ENCODE measurements at places on chromosomes 6 and 20. TPM values are rescaled to one million over a fixed set of nuclear protein-coding genes. Genes with fewer than 3 reads are reported as not detected.

- no peak for DNase-seq
Observed at GRCh38 chr6:168372889-168373288, 53.3 kb upstream of the DACT2 start.

DNA sequence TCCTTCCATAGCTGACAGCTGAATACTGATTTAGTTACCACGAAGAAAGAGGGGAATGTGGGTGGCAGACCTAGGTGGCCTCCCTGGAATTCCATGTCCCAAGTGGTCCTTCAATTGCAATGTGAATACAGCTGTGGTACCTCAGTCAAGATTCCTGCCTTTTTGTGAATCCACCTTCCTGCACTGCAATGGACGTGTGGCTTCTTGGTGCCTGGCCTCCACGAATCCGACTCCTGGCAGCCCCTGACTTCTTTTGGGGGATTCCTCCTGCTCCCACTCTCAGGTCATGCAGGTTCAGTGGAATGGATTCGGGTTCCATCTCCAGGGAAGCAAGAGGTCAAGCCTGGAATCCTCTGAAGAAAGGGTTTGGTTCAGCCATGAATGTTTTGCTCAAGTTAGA, 117.8 kb downstream of the DACT2 start:
- no peak for DNase-seq

DNA sequence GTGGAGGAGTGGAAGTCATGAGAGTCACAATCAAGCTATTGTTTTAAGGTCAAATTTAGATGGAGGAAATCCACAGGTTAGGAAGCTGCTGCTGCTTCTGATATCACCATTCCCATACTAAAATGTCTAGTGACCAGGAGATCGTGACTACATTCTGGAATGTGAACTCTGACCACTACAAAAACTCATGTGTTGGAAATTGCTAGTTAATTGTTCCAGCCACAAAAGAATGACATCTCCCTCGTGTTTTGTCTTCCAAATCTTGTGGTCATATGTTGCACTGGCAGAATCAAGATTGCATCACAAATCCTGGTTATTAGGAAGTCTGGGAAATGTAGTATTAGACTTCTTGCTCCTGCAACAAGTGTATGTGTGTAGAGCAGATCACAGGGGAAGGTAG, 441.9 kb downstream of the CD109 start:
- DNase-seq, result no peak

Gene AFDN
- 10.6 TPM for total RNA-seq

GRCh38 chr20:63596423-63596822, 22.4 kb upstream of the HELZ2 start:
- DNase-seq, result no peak

- no peak for DNase-seq
Observed at GRCh38 chr20:13402171-13402760, 181.2 kb downstream of the ISM1 start.

DNA sequence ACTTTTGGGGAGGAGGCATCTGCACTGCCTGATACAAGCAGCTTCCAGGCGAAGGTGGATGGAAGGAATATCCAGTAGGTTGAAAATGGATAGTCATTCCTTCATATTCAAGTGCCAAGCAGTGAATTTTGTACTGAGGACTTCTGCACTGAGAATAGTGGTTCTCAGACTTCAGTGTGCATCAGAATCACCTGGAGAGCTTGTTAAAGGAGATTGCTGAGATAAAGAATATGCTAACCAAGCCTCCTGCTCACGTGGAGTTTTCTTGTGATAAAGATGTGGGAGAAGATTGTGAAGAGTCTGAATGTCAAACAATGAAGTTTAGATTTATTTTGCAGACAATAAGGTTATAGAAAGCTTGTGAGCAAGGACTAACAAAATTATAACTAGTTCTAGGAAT, 97.8 kb downstream of the HFE start:
- DNase-seq, result no peak

DNA sequence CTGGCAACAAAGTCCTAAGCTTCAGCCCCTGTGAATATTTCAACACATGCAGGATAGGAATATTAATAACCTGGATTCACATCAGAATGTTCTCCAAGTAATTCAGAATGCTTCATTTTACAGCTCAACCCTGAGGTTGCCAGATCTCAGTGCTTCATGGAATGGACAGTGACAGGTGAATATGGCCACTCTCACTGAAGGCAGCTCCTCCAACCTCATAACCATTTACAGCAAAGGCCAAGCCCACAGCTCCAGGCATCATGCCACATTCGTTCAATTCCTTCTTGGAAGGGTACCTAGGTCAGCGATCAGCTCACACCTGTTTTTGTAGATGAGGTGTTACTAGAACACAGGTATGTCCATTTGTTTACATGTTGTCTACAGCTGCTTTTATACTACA, 17.1 kb downstream of the CLIC5 start:
- no peak for DNase-seq

DNA sequence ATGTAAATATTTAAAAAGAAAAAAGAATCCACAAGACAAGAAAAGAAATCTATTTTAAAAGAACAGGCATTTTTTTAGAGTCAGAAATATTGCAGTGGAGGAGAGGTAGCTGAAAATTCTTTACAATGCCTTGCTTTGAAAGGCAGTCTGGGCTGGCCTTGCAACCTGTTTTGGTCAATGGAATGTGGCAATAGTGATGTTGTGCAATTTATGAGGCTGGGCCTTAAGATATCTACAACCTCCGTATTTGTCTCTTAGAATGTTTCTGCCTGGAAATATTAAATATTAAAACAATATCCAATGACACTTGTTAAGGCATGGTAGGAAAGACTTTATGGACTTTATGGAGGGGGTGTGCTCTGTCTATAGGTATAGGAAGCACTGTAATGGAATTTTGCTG, 14.8 kb upstream of the SCGN start:
- DNase-seq, result no peak

Gene C6orf141
- total RNA-seq, result not detected

GRCh38 chr20:18004384-18005031, 35.7 kb downstream of the MGME1 start:
- DNase-seq, result no peak

GRCh38 chr6:100184473-100184872, 190.4 kb upstream of the MCHR2 start:
- DNase-seq, result no peak

Gene CRYBG1
- total RNA-seq, result 50.1 TPM

DNA sequence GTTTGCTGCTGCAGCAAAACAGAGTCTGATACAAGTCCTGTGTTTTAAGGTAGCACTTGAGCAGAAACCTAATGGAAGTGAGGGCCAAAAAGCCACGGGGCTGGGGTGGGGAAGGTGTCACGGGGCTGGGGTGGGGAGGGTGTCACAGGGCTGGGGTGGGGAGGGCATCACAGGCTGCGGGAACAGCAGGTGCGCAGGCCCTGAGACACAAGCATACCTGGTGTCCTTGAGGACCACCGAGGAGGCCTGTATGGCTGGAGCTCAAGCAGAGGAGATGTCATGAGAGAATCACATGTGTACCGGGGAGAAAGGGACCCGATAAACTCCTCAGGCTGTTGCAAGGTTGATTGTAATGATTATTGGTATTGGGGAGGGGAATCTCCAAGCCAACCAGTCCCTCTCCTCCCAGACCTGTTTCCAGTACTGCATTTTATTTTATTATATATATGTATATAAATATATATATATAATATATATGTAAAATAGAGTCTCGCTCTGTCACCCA, 13.6 kb upstream of the SPO11 start:
- DNase-seq, result no peak
